Naive thymus-derived CD8-positive, alpha-beta T cell (primary cell): ENCODE measurements at places on chromosomes 7 and 10. TPM values are rescaled to one million over a fixed set of nuclear protein-coding genes. Genes with fewer than 3 reads are reported as not detected.

- no peak overlapping the region for H3K4me3 ChIP-seq
- DNase-seq = peak; percentile 72
- peaks cover 59% of the 10 kb centered on the region for H3K4me1 ChIP-seq
- H3K27ac ChIP-seq = peak overlapping the region; percentile 86
Measured at GRCh38 chr10:110746254-110746826, 102.2 kb downstream of the RBM20 start.

DNA sequence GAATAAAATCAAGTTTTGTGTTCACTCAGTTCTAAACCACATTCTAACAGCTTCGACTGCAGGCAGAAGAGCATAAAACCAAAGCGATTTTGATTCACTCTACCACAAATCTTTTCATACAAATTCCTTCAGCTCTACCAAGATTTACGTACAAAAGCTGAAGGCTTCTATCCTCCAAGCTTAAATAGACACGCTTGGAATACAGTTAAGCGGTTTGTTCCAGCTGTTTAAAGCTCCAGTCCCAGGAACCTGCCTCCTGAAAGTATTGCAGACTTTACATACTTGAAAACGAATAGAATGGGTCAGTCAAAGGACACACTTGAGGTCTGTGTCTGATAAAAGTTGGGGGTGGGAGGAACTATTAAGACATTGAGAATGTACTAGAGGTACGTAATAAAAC, 102.9 kb downstream of the MPP7 start:
- no peak for DNase-seq
- H3K4me3 ChIP-seq = no peak overlapping the region
- peak overlapping the region; percentile 39 for H3K27ac ChIP-seq
- H3K27me3 ChIP-seq = no peaks in the 10 kb centered on the region
- H3K4me1 ChIP-seq = peaks cover 12% of the 10 kb centered on the region

The PLAU gene
- polyA plus RNA-seq = not detected

The CPED1 gene
- polyA plus RNA-seq = not detected

The DENND2A gene
- not detected for polyA plus RNA-seq
